Stimulated activated CD8-positive, alpha-beta memory T cell treated with anti-CD3 and anti-CD28 coated beads, Interleukin-15, amount 100 ng/mL, for 4 hours (primary cell): ENCODE measurements at places on chromosomes 5 and 9.
A peak's percentile ranks its signal among the peaks of the same experiment; 100 is the strongest.

- DNase-seq, result no peak
Observed at GRCh38 chr5:134530301-134531077, 5.0 kb downstream of the JADE2 start.

DNA sequence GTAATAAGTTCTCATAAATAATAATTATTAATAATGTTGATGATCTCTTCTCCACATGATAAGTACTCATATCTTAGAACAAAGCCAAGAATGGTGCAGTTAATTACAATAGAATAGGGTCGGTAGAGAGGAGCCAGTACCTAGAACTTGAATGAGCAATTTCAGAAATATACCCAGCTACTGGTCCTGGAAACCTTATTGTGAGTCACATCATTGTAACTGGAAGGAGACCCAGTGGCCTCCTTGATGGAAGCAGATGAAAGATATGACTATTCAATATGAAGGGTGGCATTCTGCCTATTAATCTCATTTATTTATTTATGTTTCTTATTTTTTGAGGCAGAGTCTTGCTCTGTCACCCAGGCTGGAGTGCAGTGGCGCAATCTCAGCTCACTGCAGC lies 37.7 kb upstream of the SHOC1 start:
- DNase-seq, result no peak

GRCh38 chr9:94096819-94097577 lies 12.7 kb downstream of the PTPDC1 start:
- no peak for DNase-seq

DNA sequence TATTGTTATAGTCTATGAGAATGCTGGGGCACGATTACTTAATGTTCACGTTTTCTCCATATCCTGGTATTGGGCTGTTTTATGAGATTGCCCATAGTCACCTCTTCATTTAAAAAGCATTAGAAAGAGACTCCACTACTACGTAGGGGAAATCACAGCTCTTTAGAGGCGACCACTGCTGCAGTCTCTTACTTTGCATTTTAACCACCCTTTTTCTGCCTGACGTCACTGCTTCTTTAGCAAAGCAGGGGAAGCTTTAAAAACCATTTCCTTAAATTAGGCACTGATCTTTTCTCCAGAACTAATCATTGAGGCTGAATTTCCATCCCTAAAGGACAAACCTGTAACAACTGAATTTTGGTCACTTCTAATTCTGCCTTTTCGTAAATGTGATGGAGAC lies 38.9 kb downstream of the ZNF608 start:
- no peak for DNase-seq

DNA sequence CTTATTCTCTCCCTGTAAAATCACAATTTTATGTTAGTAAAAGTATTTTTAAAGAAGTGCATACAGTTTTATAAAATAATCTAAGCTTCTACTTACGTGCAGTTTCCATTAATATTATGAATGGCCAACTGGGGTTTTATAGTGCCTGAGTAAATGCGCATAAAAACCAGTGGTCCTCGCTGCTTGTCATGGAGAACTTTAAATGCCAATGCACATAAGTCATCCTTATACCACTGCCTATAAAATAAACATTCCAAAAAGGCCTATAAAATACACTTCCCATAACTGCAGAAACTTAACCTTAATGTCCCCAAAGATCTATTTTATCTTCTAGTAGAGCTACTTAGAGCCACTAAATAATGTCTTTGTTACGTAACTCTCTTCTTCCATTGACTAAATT lies 28.5 kb downstream of the GFM2 start:
- no peak for DNase-seq

GRCh38 chr5:138463419-138464007 lies 1.8 kb upstream of the EGR1 start:
- no peak for DNase-seq

DNA sequence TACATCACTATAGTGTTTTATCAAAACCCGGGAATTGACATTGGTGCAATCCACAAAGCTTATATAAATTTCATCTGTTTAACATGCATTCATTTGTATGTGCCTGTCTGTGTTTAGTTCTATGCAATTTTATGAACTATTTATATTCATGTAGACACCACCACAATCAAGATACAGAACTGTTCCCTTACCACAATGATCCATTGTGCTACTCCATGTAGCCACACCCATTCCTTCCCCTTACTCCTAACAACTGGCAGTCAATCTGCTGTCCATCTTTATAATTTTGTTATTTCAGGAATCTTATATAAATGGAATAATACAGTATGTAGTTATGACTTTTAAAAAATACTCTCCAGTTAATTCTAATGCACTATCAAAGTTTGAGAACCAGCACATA lies 389.5 kb downstream of the HTR1A start:
- no peak for DNase-seq

DNA sequence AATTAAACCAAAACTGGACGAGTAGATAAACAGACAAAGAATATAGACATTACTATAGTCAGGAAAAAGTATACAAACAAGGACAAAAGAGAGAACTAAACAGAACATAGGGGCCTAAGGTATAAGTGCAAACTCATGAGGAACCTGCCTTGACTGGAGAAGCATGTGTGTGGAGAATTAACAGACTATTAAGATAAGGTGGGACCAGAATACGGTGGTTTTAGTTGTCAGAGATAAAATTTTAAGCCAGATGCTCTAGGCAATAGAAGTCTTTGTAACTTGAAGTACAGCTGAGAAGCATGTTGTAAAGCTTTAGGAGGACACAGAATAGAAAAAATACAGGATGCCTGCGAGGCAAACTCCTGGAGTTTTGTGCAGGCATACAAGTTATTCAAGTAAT lies 707.1 kb downstream of the PTPRD start:
- DNase-seq, result no peak

- DNase-seq, result no peak
Observed at GRCh38 chr9:85502815-85503655, 238.7 kb downstream of the AGTPBP1 start.

DNA sequence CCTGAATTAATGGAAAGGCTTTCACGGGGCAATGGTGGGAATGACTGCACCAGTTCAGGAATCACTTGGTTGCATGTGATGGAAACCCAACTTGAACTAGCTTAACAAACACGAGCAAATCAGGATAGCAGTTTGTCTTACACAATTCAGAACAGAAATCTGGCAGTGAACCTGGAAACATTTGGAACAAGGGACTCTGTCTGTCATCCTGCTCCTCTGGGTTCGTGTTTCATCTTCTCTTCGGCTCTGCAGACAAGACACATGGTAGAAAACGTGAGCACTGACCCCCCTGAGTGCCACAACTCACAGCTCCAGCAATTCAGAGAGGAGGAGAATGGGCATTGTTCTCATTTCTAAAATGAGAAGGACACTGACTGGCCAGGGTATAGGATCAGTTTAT lies 218.1 kb upstream of the NREP start:
- no peak for DNase-seq

GRCh38 chr9:34047864-34048726 lies 592 bp downstream of the UBAP2 start:
- DNase-seq, result peak; percentile 30

DNA sequence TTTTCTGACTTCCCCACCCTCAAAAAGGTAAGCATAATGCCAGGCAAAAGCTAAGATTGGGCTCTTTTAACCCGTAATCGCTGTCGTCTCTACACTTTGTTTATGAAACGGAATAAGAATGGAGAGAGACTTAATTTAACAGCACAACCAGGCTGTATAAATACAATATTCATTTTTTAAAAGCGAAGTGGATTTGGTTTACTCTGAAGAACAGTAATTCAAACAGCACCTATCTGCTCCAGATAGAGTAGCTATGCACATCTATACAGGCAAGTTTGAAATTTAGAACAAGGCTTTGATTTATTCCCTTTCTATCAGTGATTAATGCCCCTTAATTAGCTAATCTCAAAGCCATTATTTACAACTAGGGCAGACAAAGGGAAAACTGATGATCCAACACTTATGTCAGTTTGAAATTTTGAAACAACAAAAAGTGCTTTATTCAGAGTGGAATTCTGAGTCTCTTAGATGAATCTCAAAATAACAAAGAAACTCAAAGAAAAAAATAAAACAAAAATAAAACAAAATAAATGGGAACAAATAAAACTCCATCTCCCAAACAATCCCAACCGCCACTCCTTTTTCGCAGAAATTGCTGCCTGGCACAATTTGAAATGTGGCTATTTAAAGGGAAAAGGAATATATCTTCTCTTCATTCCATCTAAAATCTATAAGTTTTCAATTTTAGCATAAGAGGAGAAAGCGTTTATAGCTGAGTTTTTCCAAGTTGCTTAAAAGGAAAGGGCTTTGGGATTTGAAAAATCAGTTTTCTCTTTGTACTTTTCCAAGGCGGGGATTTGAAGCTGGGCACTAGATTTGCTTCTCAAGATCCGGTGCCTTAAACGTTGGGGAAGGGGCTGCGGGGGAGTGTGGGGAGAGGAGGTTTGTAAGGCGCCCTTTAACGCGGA lies 298.6 kb downstream of the PARP8 start:
- no peak for DNase-seq

DNA sequence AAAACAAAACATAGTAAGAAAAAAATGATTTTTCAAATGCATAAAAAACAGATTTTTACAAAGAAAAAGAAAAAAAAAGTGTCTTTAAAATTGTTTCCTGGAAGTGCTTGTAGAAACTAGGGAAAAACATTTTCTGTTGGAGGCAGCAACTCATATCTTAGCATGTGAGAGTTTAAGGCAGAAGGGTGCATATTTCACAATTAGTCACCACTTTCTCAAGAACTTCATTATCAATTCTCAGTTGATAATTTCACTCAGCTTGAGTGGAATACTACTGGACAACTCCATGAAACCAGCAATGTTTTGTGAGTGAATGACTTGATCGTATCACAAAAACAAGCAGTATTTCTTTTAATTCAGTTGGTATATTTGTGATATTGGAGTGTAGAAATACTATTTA lies 508.3 kb upstream of the DAB2 start:
- no peak for DNase-seq

DNA sequence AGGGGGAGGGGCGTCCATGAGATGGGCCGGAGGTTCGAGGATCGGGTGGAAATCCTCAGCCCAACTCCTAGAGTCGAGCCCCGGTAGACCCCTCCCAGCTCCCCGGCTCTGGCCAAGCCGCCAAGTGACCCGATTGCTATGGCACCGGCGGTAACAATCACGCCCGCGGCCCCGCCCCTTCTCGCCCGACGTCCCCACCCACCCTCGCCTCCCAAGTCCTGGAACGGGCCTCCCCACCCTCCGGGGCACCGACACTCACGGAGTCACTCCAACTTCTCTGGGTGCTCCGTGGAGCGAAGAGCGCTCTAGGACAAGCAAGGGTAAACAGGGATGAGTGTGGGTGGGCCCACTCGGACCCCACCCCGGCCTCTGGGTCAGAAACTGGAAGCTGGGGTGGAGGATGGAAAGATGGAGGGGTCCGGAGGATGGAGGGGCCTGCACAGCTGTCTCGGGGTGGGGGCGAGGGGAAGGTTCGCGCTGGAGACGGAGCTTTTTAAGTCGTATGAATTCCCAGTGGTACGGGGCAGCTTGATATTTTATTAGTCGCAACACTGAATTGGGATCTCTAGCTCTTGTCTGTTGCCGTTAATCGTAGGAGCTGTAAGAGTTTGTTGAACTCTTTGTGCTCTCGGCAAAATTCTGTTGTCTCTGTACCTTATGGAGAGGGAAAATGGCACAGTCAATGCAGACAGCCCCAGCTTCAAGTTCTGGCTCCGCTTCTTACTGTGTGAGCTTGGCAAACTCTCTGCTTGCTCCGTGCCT lies at the start of gene SPACA9:
SPACA9 (plus strand) TSS at position 204 of the 762 bp plus-strand sequence. CDS start 5,050 bp downstream, outside the sequence.
- no peak for DNase-seq

- no peak for DNase-seq
Observed at GRCh38 chr9:77215874-77216273, 38.5 kb downstream of the VPS13A start.
